ENCODE measurements at places on chromosomes 6 and 20.

- H3K36me3 ChIP-seq, result no peaks in the 10 kb centered on the region
- H3K4me1 ChIP-seq, result peaks cover 4% of the 10 kb centered on the region
- H3K27me3 ChIP-seq, result peaks cover 34% of the 10 kb centered on the region
- no peak overlapping the region for H3K4me3 ChIP-seq
- no peak overlapping the region for H3K27ac ChIP-seq
These were observed 223.3 kb downstream of the BMP7 start for GRCh38 chr20:57043091-57043490.

- DNase-seq, result no peak
- peaks cover 12% of the 10 kb centered on the region for H3K27me3 ChIP-seq
- no peaks in the 10 kb centered on the region for H3K36me3 ChIP-seq
- H3K4me3 ChIP-seq, result no peak overlapping the region
- no peaks in the 10 kb centered on the region for H3K4me1 ChIP-seq
- H3K27ac ChIP-seq, result no peak overlapping the region
These were observed 46.8 kb downstream of the KIAA0319 start for GRCh38 chr6:24599179-24599578.

DNA sequence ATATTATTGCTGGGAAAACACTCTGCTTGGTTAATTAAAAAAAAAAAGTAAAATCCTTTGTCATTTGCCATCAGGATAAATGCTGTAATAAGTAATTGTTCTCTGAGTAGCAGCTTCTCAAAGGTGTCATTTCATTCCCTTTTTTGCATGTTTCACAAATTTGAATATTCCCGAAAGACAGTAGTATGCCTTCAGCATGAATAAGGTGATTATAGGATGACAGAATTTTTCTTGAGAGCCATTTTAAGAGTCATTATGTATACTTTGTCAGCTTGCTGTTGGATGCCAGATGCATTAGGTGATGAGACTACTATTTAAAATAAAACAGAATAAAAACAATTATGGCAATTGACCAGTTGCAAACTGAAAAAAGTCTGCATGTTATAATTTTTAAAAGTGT lies 200.7 kb downstream of the HDGFL1 start:
- H3K27ac ChIP-seq, result no peak overlapping the region
- no peak overlapping the region for H3K4me3 ChIP-seq
- H3K27me3 ChIP-seq, result no peaks in the 10 kb centered on the region
- DNase-seq, result no peak
- no peaks in the 10 kb centered on the region for H3K4me1 ChIP-seq

DNA sequence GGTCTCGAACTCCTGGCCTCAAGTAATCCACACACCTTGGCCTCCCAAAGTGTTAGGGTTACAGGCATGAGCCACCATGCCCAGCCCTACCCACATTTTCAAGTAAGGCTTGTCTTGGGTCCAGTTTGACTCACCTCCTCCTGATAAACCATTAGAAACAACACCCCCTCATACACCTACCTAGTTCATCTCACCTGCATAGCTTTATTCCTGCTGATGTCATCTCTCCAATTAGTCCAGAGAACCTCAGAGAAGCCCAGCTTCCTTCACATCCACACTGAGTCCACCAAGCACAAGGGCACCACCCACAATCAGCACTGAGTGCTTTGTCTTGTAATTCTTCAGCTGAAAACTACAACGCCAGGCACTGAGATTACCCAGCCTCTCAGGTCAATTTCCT lies 35.3 kb downstream of the KIF16B start:
- no peak overlapping the region for H3K4me3 ChIP-seq
- no peak for DNase-seq
- no peak overlapping the region for H3K27ac ChIP-seq
- H3K4me1 ChIP-seq, result no peaks in the 10 kb centered on the region

DNA sequence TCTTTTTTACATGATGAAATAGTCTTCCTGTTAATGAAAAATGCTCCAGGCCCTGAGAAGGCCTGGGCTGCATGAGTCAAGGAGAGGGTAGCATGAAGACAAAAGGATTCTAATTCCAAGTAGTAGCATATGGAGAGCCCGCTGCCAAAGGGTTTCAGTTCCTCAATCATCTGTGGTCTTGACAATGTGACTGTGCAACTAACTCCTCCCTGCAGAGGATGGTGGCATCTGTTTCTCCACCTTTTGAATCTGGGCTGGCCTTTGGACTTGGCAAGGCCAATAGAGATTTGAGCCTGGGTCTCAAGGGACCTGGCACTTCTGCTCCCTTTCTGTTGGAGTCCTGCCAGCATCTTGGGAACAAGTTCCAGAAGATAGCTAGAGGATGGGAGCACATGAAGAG lies 35.1 kb upstream of the ANKEF1 start:
- no peak overlapping the region for H3K27ac ChIP-seq
- H3K4me3 ChIP-seq, result no peak overlapping the region
- no peaks in the 10 kb centered on the region for H3K4me1 ChIP-seq
- no peaks in the 10 kb centered on the region for H3K36me3 ChIP-seq

GRCh38 chr20:9202420-9203080 lies 133.7 kb downstream of the PLCB4 start:
- no peak overlapping the region for H3K27ac ChIP-seq
- H3K27me3 ChIP-seq, result no peaks in the 10 kb centered on the region
- H3K4me3 ChIP-seq, result no peak overlapping the region
- no peaks in the 10 kb centered on the region for H3K36me3 ChIP-seq
- DNase-seq, result no peak

- H3K4me3 ChIP-seq, result no peak overlapping the region
- H3K27ac ChIP-seq, result no peak overlapping the region
- DNase-seq, result no peak
- no peaks in the 10 kb centered on the region for H3K36me3 ChIP-seq
These were observed 218.9 kb downstream of the EYA2 start for GRCh38 chr20:47113362-47114109.

DNA sequence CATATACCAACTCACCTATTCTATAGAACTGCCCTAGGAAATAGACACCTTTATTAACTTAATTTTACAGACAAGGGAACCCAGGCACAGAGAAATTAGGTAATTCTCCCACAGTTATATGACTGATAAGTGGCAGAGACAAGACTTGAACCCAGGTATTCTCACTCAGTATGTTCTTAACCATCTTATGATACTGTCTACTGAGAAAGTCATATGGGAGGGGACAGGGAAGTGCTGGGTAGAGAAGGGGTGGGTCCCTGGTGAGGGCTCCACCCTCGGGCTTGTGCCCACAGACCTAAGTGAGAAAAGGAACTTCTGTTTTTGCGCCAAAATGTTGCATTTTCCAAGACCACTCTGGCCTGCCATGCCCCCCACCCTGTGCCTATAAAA lies 123.5 kb downstream of the RNF144B start:
- no peak overlapping the region for H3K4me3 ChIP-seq
- H3K27me3 ChIP-seq, result peaks cover 6% of the 10 kb centered on the region
- no peak overlapping the region for H3K27ac ChIP-seq
- H3K4me1 ChIP-seq, result no peaks in the 10 kb centered on the region
- H3K36me3 ChIP-seq, result no peaks in the 10 kb centered on the region
- DNase-seq, result no peak

DNA sequence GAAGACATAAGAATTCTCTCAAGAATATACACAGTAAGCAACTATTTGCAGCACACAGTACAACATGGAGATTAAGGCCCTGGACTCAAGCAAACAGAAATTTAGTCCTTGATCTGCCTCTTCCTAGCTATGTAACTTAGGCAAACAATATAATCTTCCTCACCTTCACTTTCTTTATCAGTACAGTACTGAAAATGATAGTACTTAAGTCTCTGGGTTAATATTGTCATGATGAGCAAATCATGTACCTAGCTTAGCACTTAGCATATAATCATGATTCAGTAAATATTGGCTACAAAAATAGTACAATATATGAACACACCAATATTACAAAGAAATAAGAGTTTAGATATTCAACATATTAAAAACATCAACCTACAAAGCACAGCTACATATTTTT lies 320.5 kb downstream of the HACE1 start:
- no peak for DNase-seq
- H3K27me3 ChIP-seq, result no peaks in the 10 kb centered on the region
- no peaks in the 10 kb centered on the region for H3K36me3 ChIP-seq
- no peaks in the 10 kb centered on the region for H3K4me1 ChIP-seq
- H3K4me3 ChIP-seq, result no peak overlapping the region

DNA sequence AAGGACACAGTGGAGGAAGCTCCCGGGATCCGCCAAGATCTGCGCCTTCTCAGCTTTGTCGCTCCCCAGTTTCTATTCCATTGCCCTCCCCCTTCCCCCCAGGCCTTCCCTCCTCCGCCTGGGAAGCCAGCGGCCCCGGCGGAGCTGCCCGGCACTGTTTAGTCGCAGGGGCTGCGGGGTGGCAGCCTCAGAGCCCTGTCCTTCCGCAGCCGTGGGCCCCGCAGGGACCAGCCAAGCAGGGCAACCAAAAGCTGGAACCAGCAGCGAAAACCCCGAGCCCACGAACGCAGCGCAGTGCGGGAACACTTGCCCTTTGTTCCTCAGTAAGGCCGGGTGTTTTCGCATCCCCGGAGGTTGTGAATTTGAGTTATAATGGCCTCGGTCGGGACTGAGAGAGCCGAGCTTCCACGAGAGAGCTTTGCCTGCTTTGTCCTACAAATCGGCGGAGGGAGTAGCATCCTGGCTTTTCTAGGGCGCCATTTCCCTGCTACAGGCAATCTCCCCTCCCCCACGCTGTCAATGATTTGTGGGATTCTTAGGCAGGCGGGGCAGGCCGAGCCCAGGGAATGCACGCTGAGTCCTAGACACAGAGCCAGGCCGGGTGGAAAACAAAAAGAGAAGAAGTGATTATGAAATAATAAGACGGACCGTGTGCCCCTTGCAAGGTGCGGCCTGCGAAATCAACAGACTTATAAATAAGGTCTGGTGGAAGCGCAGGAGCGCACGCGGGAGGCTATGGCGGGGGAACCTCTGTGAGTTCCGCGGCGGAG lies 4.0 kb upstream of the TUBB2B start:
- no peak for DNase-seq
- peaks cover 37% of the 10 kb centered on the region for H3K27me3 ChIP-seq
- H3K4me1 ChIP-seq, result peaks cover 50% of the 10 kb centered on the region
- no peak overlapping the region for H3K4me3 ChIP-seq
- H3K27ac ChIP-seq, result no peak overlapping the region

GRCh38 chr20:14751191-14751590 lies 413.8 kb upstream of the FLRT3 start:
- H3K27me3 ChIP-seq, result no peaks in the 10 kb centered on the region
- H3K4me1 ChIP-seq, result no peaks in the 10 kb centered on the region
- DNase-seq, result no peak

- H3K4me1 ChIP-seq, result no peaks in the 10 kb centered on the region
- H3K27ac ChIP-seq, result no peak overlapping the region
- DNase-seq, result no peak
These were observed 695.3 kb downstream of the MAFB start for GRCh38 chr20:39993742-39994141.

DNA sequence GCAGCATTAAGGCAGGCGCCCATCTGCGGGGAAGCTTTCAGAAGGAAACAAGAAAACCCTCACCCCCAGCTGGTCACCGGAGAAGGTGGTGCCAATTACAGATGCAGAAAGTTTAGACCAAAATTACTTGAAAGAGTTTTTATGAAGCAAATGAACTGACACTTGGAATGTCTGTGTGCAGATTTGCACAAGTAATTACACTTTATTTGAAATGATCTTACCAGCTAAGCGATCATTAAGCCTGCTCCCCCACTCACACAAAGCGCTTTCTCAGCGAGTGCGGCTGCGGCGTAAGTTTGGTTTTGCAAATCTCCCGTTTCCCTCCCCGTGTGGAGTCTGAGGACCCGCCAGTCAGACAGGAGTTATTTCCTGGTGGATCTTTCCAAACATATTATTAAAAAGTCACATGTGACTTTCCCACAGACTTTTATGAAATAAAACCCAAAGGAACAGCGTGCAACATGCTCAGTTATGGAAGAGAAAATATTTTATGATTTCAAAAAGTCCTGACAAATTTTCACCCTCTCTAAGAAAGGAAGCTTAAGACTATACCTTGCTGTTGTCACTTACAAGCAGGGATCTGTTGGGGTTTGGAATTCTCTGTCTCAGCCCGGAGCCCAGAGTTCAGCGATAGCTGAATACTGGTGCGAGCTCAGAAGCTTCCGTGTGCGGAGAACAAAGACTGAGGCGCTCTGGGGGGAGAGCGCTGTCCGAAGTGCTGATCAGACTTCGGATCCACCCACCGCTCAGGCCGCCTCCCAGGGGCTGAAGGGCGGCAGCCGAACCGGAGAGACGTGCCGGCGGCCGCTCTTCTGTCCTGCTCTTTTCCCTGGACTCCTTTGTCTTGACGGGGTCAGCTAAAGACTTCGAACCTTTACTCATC lies 2.7 kb upstream of the MYT1 start:
- no peak overlapping the region for H3K27ac ChIP-seq
- no peak overlapping the region for H3K4me3 ChIP-seq
- no peaks in the 10 kb centered on the region for H3K4me1 ChIP-seq
- peak; percentile 76 for DNase-seq
